ENCODE measurements at places on chromosomes 6 and 20.

- no peak for DNase-seq
Measured at GRCh38 chr6:71038711-71039344, 82.0 kb upstream of the B3GAT2 start.

DNA sequence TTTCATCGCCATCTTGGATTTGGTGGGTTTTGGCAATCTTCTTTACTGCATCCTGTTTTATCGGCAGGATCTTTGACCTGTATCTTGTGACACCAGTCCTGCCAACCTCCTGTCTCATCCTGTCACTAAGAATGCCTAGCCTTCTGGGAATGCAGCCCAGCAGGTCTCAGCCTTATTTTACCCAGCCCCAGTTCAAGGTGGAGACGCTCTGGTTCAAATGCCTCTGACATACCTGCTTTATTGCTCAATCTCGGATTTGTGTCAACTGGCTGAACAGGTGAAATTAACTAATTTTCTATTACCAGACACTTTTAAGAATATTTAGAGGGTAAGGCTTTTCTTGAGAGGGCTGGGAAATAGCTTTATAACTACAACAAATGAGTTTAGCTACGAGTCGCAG, 102.5 kb downstream of the SASH1 start:
- DNase-seq = no peak

DNA sequence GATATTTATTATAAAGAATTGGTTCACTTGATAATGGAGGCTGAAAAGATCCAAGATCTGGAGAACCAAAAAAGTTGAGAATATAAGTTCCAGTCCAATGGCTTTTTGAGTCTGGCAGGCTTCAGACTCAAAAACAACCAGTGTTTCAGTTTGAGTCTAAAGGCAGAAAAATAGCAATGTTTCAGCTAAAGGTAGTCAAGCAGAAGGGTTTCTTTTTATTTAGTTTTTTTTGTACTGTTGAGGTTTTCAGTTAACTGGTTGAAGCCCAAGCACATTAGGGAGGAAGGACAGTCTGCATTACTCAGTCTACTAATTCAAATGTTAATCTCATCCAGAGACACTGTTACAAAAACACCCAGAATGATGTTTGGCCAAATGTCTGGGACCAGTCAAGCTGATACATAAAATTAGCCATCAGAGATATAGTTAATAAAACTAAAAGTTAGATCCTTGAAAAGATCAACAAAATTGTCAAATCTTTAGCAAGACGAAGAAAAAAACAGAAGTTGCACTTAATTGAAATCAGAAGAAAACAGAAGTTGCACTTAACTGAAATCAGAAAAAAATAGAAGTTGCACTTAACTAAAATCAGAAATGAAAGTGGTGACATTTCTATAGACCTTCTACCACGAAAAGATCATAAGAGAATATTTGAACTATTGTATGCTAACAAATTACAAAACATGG, 980.3 kb upstream of the FLRT3 start:
- no peak for DNase-seq

- peak; percentile 77 for DNase-seq
Measured at GRCh38 chr6:109455437-109456110, at the start of gene MICAL1. TSS of gene MICAL1 (minus strand) at chr6:109455772. CDS start at chr6:109454196, 1,576 bp downstream.

GRCh38 chr20:41316602-41317545, 657 bp downstream of the ZHX3 start:
- peak; percentile 69 for DNase-seq

DNA sequence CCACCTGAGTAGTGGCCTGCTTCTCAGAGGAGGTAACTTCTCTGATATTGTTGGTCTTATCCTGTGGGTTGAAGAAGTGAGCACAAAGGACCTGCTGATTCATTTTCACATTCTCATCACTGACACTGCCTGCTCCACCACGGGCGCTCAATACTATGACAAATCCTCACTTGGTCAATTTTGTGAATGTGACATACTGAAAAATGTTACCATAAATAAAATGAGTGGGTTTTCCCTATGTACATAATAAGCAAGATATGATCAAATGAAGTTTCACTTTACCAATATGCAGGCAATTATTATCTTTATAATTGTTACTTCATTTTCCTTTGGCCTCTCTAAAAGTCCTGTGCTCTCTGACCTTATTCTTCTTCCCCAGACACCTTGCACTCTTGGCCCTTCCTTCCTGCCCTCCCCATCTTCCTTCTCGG, 71.5 kb upstream of the RIPOR2 start:
- peak; percentile 73 for DNase-seq

GRCh38 chr6:113383701-113384100, 473.4 kb upstream of the MARCKS start:
- DNase-seq = no peak

GRCh38 chr6:125258651-125259353, 43.0 kb downstream of the HDDC2 start:
- DNase-seq = no peak

All from CD4-positive, alpha-beta T cell treated with Interleukin-4 for 4 hours (primary cell).